Stimulated activated effector memory CD8-positive, alpha-beta T cell treated with anti-CD3 and anti-CD28 coated beads, Interleukin-12 subunit alpha, Interleukin-12 subunit beta, amount 100 ng/mL, for 72 hours (primary cell): ENCODE measurements at places on chromosomes 5 and 9.

GRCh38 chr9:108257382-108257781 is 598.4 kb downstream of the ACTL7B start:
- no peak for DNase-seq

DNA sequence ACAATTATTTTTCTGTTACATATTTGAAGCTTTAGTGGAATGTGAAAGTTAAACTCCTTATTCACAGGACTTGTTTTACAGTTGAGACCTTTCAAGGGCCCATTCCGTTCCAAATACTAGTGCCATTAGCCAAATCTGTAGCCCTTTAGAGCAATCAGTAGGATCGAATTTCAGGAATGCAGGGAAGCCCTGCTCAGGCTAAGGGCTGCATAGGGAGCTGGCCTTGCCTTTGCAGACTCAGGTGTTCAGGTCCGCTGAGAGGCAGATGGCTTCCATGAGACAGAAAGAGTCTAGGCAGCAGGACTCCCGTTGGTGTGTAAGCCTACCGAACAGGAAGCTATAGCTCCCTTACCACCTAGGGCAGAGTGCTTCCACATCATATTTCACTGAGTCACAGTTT is 150.1 kb upstream of the SLC27A6 start:
- DNase-seq: no peak

GRCh38 chr9:121286973-121287741 is 19.2 kb downstream of the GSN start:
- DNase-seq: no peak

- no peak for DNase-seq
These were observed 85.0 kb downstream of the DNAH5 start for GRCh38 chr5:13859270-13860065.

GRCh38 chr5:50606179-50606578 is 60.3 kb upstream of the PARP8 start:
- no peak for DNase-seq

DNA sequence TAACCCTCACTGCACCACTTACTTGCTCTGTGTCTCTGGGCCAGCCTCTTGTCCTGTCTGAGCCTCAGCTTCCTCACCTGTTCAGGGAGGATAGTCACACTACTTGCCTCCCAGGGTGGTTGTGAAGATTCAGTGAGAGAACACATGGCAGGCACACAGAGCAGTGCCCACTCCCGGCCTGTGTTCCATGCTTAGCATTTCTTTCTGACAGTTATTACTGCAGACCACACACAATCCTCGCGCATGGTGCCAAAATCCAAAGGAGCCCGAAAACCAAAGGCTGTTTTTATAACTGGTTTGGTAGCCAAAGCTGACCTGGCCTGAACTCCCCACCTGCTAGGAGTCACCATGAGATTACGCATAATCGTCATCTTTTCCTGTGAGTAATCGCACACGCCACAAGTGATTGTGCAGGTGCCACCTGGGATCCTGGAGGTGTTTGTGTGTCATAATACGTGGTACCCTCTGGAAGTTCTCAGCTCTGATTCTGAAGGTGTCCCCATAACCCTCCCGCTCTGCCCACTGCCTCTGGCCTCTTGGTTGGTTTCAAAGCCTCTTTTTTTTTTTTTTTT is 84.6 kb upstream of the FBXW11 start:
- DNase-seq: no peak

DNA sequence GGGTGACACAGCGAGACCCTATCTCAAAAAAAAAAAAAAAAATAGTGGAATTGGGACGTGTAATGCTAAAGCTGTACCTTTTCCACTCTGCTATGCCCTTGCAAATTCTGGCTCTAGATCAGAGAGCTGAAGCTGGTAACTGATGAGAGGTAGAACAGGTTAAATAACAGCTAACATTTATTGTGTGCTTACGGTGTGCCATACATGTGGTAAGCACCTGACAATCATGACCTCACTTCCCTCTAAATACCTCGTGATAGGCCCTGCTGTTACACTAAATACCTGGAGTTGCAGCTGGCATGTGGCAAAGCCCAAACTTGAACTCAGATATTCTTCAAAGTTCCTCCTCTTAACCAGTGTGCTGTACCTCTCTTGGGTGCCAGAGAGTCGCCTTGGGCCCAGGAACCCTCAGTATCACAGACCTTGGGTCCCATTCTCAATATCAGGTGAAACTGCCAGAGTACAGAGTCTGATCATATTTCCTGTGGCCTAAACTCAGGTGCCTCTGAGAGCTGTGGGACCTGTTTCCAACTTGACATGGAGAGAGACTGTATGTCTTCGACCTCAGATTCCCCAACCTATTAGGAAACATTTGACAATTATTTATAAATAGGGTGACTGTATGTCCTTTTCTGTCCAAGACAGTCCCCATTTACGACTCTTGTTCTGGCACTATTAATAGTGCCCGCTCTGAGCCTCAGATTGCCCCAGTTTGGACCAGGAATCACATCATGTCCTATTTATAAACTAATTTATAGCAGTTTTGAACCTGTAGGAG is 4.8 kb downstream of the ARL10 start:
- DNase-seq: no peak

GRCh38 chr5:159097784-159098602 is 1.7 kb downstream of the EBF1 start:
- DNase-seq: no peak

DNA sequence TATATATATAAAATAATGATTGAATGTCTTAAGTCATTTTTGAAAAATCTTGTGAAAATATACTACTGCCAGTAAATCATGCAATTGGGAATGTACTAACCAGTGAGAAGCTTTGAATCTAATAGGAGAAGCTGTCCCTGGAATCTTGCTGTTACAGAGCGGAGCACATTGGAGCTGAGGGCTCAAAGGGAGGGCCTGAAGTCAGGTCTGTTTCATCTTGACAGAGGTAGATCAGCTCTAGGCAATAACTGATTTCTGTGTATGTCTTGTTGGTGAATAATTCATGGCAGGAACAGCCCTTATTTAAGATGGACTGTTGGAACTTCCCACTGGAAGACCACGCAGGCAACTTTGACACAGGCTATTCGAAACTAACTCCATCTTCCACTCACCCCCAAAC is 17.5 kb downstream of the CAMK4 start:
- DNase-seq: no peak
